ENCODE measurements at places on chromosomes 1 and 21.

DNA sequence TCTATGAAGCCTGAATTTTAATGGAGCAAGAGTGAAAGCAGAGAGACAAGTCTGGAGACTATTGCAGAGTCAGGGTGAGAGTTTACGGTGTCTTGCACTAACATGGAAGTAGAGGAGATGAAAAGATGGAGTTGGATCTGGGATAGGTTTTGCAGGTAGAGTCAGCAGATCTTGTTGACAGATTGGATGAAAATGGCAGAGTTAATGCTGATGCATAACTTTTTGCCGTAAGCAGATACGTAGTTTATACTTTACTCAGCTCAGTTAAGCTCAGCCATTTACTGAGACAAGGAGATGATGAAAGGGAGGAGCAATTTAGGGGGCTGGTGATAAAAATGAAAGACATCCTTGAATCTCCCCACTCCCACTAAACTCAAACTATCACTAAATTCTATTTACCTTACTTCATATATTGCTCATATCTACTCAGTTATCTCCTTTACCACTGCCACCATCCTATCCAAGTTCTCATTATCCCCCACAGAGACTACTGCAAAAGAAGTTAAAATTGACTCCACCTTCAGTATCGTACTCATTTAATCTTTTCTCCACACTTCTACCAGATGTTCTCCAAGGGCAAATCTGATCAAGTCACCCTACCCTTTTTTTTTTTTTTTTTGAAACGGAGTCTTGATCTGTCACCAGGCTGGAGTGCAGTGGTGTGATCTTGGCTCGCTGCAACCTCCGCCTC is 13.8 kb downstream of the C1orf185 start:
- no peak for DNase-seq

GRCh38 chr1:37131281-37131680 is 97.0 kb upstream of the GRIK3 start:
- DNase-seq, result no peak

DNA sequence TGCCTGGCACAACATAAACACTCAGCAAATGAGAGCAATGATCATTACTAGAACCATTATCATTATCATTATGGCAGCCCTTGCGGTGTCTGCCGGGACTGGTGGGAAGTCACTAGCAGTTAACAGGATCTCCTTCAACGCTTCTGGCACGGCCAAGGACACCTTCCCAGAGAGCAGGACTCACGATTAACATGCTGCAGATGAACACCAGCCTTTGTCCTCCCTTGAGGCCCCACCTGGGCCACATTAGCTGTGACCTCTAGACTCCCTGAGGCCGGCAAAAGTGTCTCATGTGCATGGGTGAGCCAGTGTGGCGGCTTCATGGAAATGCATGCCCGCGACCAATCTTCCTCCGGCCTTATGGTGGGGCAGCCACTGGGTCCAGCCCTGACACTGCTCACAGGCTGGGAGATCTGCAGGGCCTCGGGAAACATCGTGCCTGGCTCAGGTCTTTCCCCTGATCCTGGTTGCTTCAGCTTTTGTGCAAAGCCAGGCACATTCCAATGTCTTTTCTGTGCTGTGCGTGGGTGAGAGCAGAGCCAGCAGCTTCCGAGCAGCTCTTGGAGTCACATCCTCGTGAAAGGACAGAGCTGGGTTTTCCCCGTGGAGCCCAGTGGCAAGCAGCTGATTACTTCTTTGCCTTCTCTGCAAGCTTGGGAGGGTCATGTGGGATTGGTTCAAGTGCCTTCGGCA is 107.3 kb downstream of the HMGB4 start:
- DNase-seq, result no peak

DNA sequence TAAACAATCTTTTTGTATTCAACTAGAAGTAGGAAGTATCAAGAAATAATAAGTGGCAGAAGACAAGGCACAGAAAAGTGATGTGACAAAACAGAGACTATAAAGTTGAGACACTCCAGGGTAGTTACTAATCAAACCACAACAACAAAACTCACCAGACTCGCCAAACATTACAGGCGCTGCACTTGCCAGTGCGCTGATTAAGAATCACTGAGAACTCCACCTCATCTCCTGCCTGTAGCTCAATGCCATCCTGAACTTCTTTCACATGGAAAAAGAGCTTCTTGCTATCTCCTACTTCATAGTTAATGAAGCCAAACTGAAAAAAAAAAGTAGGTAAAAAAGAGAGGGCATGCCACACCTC is 2.8 kb upstream of the NRAS start:
- DNase-seq, result no peak

DNA sequence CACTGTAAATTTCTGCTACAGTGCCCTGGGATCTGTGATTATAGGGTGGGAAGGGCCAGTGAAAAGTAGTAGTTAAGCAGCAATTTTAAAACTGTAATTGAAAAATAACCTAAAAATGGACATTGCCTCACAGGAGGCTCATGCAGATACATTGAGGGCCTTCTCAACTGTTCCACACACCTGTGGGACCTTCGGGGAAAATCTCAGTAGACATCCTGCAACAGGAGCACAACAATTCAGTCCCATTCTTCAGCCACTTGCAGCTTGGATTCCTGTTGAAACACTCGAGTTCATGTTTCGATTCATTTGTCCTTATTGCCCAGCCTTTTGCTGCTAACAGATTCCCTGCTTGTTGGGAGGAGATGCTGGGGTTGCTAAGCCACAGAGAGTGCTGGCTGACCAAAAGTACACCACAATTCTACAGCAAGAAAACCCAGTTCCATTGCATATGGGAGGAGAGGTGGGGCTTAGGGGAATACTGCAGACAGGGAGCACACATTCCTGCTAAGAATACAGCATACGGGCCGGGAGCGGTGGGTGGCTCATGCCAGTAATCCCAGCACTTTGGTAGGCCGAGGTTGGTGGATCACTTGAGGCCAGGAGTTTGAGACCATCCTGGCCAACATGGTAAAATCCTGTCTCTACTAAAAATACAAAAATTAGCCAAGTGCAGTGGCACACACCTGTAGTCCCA is 4.5 kb downstream of the TMCC2 start:
- no peak for DNase-seq

GRCh38 chr1:205449750-205450443 is 5.9 kb downstream of the BLACAT1 start:
- DNase-seq, result no peak

DNA sequence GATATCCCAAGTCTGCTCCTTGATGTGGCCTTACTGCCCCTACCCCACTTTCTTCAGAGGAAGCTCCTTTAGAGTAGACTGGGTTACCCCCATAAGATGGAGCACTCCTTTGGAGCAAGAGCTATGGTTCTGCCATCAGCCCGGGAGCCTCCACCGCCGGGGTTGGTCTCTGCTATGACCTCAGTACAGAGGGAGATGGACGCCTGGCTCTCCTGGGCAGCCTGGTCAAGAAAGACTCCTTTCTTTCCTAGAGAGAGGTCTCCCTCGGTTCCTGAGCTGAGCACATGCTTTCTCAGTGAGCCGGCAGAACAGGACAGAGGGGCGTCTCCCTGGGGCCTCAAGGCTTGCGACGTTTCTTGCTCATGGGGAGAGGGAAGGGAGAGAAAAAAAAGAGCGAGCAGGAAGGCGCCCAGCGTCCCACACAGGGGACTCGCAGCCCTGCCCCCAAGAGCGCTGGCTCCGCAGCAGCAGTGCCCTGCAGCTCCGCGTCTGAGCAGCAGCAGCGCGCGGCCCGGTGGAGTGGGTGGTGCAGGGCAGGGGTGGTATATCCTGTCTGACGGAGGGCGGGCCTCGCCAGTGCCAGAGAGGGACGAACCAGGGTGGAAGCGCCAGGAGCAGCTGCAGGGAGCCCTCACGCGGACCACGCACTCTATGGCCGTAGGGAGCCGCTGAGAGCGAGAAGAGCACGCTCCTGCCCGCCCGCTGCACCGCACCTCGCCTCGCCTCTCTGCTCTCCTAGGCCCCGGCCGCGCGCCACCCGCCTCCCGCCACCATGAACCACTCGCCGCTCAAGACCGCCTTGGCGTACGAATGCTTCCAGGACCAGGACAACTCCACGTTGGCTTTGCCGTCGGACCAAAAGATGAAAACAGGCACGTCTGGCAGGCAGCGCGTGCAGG is at the start of gene PKP1:
Gene PKP1, plus strand, starts transcription at position 576 of the 899 bp plus-strand sequence. Its CDS starts 197 bp downstream, at position 773.
- peak; percentile 5 for DNase-seq

GRCh38 chr21:42737951-42738590 is 84.7 kb downstream of the PDE9A start:
- no peak for DNase-seq

DNA sequence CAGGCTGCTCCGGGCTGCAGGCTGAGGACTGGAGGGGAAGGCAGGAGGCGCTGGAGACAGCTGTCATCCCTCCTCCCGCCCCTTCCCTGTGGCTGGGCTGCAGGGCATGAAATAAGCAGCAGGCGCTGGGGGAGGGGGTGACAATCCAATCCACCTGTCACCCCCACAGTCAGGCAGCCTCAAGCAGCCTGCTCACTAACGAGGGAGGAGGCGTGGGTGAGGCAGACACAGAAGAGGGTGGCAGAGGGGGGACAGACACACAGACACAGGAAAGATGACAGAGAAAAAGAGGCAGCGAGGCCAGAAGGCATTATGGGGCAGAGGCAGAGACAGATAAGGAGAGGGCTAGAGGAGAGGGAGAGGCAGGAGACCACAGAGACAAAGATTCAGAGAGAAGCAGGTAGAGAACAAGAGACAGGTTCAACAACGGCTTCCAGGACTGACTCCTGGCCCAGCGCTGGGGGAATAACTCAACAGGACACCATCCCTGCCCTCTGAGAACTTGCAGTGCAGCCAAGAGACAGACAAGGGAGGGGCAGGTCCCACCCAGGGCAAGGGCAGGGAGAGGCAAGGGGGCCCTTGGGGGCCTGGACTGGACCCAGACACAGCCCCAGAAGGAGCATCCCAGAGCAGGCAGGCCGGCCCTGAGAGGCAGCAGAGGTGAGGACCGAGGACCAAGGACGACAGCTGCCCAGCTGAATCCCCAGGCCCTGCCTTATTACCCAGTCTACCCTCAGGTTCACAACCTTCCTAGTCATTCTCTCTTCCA is 11.2 kb downstream of the MEF2D start:
- DNase-seq, result peak; percentile 88

- DNase-seq, result no peak
Observed at GRCh38 chr1:234240680-234241079, 132.6 kb upstream of the COA6 start.

Measured in SHP77 treated with DMSO at 0.1 percent for 48 hours (cell line).